ENCODE measurements at places on chromosomes 13 and 19.

DNA sequence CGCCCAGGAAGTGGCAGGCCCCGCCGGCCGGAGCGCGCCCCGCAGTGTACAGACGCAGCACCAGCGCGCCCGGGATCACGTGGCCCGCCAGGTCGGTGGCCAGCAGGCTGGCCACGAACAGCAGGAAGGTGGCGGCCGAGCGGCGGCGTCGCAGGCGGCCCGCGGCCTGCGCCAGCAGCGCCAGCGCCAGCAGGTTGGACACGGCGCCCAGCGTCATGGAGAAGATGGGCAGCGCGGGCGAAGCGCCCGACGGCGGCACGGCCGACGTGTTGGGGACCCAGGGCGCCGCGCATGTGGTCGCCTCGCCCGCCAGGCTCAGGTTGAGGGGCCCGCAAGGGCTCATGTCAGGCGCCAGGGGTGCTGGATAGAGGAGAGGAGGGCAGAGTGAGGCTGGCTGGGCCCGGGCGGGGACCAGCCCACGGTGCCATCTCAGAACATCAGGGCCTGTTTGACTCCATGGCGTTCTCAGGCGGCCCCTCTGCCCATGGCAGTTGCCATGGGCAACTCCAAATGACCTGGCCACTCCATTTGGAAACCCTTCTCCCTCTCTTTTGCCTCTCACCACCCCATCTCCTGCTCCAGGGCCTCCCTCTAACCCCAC is 1.1 kb downstream of the PTGER1 start:
- no peak for ATAC-seq

- ATAC-seq, result no peak
Measured at GRCh38 chr13:28822801-28823200, 2.7 kb downstream of the MTUS2 start.

GRCh38 chr19:42093926-42094325 is 18.0 kb downstream of the ZNF574 start:
- no peak for ATAC-seq

GRCh38 chr13:63490149-63490548 is 2074.5 kb upstream of the PCDH20 start:
- ATAC-seq, result no peak

GRCh38 chr19:940591-941291 is 14.9 kb downstream of the ARID3A start:
- ATAC-seq, result peak; percentile 78

GRCh38 chr19:46413262-46414031 is at the start of gene CCDC8:
CCDC8 (minus strand) TSS chr19:46413564; CDS start chr19:46412810, 754 bp downstream.
- no peak for ATAC-seq

GRCh38 chr13:44573790-44574465 is 2.2 kb downstream of the TSC22D1 start:
- no peak for ATAC-seq

DNA sequence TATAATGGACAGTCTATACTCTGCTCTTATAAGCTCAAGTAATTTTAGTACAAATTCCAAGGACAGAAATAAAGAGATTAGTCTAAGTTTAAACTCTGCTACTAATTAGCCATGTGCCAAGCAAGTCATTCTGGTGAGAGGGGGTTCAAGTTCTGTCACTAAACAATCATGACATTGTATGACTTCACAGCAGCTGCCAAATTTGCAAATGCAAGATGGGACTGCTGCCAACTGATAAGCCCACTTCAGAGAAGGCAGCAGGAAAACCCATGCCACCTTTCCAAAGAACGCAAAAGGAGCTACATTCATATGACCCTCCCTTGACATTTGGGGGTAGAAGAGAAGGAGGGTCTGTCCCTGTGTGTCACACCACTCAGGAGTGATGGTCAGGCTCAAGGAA is 60.7 kb upstream of the RFXAP start:
- no peak for ATAC-seq

- no peak for ATAC-seq
Measured at GRCh38 chr19:15249972-15250639, 17.9 kb upstream of the EPHX3 start.

DNA sequence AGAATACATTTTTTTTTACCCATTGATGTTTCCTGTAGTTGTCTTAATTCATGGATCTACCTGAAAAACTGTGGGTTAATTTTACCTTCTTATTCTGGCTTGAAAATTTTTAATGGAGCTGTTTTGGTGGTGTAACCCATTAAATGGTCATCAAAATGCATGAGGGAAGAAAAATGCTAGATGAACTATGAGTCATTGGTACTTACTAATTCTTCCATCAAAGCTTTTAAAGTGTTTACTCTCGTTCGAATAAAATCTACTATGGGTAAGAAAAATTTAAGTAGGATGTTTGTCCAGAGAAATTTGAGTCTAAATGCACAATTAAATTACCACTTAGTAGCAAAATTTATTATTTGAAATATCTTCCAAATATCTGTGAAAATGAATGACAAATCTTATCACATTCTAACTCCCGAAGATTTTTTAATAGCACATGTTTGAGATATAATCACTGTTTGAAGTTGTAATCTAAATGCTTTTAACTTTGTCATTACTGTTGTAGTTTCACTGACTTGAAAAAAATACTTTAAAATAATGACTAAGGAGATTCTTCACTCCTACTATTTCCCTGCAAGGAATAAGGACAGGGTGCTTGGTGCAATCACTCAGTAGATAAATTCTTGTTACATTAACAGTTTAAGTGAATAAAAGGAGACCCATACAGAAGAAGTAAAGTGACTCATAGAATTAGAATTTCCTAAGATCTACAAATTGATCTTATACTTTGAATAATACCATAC is 437.7 kb downstream of the IRS2 start:
- no peak for ATAC-seq

DNA sequence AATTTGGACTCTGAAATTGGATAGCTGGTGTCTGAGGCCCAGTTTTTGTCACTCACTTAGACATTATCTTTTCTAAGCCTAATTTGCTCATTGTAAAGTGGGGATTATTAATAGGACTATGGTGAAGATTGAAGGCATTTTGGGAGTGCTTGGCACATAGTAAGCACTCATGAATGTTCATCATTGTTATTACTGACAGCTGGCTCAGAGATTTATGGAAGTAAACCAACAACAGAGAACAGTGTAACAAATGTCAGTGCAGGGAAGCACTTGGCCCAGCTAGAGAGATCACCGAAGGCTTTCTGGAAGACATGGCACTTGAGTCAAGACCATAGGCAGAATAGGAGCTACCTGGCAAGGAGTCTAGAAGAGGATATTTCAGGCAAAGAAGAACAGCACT is 92.3 kb downstream of the RFC3 start:
- ATAC-seq, result no peak

DNA sequence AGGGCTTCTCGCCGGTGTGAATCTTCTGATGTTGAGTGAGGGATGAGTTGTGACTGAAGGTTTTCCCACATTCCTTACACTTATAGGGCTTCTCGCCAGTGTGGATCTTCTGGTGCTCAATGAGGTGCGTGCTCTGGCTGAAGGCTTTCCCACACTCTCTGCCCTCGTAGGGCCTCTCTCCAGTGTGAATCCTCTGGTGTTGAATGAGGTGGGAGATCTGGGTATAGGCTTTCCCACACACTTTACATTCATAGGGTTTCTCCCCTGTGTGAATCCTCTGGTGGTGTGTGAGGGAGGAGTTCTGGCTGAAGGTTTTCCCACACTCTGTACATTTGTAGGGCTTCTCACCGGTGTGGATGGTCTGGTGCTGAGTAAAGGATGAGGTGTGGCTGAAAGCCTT is 33.2 kb downstream of the ZNF473 start:
- no peak for ATAC-seq

DNA sequence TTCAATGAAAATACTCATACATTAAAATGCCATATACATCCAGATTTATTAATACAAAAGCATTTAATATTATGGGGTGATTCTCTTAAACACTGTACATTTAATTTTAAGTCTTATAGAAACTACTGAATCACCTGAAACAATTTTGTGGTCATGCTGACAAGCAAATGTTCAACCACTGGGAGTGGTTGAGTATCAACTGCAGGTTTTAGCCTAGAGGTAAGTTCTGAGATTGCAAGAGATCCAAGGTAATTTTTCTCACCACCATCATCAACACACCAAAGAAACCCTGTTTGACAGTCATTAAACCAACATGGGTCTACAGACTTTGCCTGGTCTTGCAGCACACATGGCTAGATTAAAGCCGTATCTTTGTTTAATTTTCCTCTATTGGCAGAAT is 196.3 kb downstream of the LHFPL6 start:
- ATAC-seq, result peak; percentile 35

GRCh38 chr19:51166846-51167490 is 24.9 kb downstream of the SIGLEC7 start:
- peak; percentile 65 for ATAC-seq

- ATAC-seq, result no peak
Measured at GRCh38 chr13:86051134-86052103, 252.2 kb upstream of the SLITRK6 start.

DNA sequence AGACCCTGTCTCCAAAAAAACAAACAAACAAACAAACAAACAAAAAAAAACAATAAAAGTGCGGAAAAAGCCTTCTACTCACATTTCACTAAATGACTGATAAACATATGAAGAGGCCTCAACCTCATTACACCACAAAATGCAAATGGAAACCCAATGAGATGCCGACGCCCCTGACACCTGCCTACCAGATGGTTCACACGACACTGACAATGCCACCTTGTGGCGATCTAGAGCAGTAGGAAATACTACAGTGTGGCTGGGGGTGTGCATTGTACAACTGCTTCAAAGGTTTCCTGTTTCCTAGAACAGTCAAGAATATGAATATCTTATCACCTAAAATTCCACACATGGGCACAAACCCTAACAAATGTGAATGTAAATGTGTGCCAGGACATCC is 14.0 kb downstream of the SCGB2B2 start:
- ATAC-seq, result peak; percentile 86

- ATAC-seq, result no peak
Measured at GRCh38 chr13:64506246-64506645, 2723.9 kb downstream of the PCDH9 start.

DNA sequence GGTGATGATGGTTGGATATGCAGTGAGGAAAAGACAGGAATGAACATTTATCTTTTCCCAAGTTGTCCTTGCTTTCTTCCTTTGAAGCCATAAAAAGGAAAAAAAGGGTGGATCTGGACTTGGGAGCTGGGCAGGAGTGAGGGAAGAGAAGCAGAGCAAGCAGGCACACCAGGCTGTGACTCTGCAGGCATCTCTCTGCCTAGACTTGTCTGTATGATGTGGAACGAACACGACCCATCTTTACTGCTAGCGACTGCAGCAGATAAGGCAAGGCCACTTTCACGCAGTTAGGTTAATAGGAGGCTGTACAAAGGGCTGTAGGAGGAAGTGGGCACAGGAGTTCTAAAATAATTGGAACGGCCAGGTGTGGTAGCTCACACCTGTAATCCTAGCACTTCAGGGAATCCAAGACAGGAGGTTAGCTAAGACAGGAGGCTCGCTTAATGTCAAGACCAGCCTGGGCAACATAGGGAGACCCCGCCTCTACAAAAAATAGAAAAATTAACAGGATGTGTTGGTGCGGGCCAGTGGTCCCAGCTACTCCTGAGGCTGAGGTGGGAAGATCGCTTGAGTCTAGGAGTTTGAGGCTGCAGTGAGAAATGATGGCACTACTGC is 961 bp upstream of the URI1 start:
- ATAC-seq, result no peak

DNA sequence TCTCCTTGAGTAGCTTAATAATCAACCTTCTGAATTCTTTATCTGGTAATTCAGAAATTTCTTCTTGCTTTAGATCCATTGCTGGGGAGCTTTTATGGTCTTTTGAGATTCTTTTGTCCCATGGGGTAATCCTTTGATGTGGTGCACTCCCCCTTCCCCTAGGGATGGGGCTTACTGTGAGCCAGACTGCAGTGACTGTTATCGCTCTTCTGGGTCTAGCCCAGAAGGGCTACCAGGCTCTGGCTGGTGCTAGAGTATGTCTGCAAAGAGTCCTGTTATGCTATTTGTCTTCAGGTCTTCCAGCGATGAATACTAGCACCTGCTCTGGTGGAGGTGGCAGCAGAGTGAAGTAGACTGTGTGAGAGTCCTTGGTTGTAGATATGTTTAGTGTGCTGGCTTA is 41.7 kb downstream of the UFM1 start:
- no peak for ATAC-seq

DNA sequence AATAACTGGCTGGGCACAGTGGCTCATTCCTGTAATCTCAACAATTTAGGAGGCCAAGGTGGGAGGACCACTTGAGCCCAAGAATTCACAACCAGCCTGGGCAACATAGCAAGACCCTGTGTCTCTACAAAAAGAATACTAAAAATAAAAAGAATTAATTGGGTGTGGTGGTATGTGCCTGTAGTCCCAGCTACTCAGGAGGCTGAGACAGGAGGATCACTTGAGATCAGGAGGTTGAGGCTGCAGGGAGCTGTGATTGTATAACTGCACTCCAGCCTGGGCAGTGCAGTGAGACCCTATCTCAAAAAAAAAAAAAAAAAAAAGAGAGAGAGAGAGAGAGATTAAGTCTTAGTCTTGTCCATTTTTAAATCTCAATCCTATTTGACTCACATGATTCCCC is 35.6 kb upstream of the SERPINE3 start:
- no peak for ATAC-seq

GRCh38 chr19:2578901-2579677 is 103.2 kb downstream of the GADD45B start:
- ATAC-seq, result peak; percentile 66

DNA sequence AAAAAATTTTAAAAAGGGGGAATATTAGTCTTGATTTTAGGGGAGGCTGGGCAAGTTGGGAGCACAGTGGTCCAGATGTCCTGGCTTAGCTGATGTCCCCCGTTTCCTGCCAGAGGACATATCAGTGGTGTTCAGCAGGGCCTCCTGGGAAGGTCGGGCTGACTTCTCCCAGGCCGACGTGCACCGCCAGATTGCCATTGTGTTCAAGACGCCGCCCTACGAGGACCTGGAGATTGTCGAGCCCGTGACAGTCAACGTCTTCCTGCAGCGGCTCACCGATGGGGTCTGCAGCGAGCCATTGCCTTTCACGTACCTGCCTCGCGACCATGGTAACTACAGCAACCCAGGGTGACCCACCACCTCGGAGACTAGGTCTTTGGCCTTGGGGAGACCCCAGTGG is 6.4 kb upstream of the CLASRP start:
- no peak for ATAC-seq

DNA sequence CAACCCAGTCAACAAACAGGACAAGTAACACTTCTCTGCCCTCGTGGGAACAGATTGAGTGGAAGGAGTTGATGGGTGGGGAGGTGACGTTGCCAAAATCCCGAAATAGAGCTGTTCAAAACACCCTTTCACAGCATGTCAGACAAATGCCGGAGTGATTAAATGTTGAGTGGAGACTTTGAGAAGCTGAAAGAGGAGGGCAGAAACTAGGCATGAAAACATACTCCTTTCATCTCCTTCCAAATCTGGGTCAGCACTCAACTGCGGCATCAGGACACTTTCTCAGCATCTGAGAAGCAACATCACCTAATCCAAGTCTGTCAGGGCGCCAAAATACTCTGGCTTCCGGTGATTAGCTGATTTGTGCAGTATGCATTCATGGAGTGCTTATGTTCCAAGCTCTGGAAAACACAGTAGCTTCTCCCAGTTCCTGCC is 51.5 kb upstream of the MRI1 start:
- no peak for ATAC-seq

GRCh38 chr13:32021785-32022184 is 9.8 kb upstream of the FRY start:
- no peak for ATAC-seq

- peak; percentile 80 for ATAC-seq
Measured at GRCh38 chr13:27130979-27131623, 40.5 kb downstream of the USP12 start.

GRCh38 chr13:20058476-20058875 is 99.9 kb downstream of the ZMYM2 start:
- no peak for ATAC-seq

- ATAC-seq, result no peak
Measured at GRCh38 chr13:109859216-109859835, 72.9 kb upstream of the IRS2 start.
